ENCODE measurements at places on chromosomes 3 and 15.
A peak's percentile ranks its signal among the peaks of the same experiment; 100 is the strongest.

GRCh38 chr3:188701485-188701969, 470.2 kb upstream of the TPRG1 start:
- no peak for DNase-seq

DNA sequence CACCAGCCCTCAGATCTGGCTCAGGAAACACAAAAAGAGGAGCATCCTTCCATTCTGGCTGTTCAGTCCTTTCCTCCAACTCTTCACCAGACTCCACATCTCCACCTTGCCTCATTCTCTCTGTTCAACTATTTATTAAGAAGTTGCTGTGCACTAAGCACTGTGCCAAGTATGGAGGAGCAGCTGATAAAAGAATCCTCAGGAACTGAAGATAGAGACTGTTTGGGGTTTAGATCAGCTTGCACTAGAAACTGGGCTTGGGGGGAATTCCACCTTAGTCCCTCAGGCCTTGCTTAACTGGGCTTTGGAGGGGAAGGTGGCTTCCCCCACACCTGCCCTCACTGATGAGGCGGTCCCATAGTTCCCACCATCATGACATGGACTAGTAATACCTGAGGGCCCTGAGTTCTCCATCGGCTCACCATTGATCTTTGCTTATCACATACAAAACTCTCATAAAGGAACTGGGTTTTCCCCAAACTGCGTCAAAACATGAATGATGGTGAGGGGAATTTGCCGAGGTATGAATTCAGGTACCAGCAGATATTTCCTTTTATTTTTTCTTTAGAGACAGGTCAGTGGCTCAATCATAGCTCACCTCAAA, 1.7 kb upstream of the CCR8 start:
- DNase-seq = peak; percentile 29

DNA sequence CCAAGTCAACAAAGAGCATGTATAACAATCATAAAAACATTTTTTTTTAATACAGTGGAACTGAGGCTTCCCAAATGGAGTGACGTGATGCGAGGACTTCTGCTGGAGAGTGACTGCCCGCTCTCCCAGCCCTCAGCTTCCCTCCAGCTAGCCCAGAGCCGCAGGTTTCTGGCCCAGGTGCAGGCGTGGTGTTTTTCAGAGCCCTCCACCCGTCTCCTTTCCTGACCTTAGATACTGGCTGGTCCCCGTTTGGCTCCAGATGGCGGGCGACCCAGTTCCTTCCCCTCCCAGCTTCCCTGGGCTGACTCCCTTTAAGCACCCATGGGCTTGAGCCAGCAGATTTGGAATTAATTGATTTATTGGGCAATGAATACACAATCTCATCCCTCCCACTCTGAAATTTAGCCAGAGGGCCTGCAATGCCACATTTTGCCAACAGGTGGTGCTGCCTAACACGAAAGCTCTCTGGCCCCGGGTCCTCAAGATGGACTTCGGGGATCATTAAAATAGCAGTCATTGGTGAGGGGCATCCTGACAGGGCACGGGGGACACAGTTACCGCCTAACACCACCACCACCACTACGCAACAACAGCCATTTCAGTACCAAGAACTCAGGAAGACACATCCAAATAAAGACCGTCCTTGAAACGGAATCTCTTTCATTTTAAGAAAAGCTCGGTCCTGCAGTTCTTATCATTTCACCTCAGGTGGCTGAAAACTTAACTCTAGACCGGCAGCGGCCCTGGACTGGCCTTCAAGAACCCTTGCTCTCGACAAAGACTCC, 47.5 kb upstream of the MUC4 start:
- peak; percentile 84 for DNase-seq

- DNase-seq = no peak
Measured at GRCh38 chr15:43279496-43279895, 12.8 kb upstream of the TGM5 start.

- no peak for DNase-seq
Measured at GRCh38 chr3:42988566-42988965, 9.5 kb downstream of the GASK1A start.

GRCh38 chr15:61084944-61085367, 144.1 kb downstream of the RORA start:
- DNase-seq = peak; percentile 28

DNA sequence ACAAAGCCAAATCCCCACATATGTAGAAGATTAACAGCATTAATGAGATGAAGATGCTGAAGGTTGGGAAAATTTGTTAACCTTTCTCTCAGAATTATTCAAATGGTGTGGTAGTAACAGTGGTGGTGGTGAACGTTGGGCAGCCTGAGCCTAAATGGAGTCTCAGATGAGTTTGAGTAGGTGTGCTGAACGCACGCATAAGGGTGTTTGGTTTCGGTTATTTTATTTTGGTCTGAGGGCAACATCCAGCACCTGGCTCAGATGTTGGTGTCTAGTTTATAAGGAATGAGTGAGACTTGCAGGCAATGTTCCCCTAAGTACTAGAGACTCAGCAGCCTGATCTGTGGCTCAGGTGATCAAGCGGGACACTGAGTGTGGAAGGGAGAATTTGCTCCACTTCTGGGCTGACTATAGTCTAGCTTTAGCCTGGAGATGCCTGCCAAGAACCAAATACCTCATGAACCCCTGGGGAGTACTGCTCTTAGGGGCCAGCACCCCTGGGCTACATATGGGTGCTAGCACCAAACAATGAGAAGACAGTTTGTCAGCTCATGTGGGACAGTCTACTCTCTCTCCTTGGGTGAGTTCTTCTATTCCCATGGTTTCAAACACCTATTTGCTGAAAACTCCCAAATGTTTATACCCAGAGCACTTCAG, 39.5 kb upstream of the ATP2C1 start:
- DNase-seq = no peak

DNA sequence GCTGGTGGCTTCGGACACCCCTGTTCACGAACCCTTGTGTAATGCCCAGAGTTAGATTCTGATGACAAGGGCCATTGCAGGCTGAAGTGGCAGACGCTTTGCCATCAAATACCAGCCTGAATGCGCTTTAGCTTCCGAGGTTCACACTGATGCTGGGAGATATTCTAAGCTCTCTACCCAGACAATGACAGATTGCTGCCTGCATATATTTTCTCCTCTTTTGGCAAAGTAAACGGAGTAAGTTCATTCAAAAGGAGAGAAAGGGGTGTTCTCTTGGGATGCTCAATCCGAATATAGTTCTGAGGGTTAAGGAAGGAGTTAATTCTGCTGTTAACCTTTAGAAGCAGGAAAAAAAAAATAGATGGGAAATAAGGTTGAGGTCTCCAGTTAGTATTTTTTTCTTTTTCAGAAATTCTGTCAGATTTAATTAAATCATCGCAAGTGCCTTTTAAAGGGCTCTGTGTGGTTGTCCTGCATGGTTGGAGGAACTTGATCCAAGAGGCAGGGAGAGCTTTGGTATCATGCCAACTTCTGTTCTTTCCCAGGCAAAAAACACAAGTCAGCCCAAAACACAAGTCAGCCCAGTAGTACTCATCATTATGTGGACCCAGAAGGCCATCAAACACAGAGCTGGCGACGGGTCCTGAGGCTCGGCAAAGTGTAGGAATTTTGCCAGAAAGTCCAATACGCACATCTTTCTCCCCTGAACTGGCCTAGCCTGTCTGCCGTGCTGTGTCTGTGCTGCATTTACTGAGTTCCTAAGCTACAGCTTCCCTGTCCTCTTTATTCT, 70.9 kb upstream of the ST8SIA2 start:
- DNase-seq = no peak

DNA sequence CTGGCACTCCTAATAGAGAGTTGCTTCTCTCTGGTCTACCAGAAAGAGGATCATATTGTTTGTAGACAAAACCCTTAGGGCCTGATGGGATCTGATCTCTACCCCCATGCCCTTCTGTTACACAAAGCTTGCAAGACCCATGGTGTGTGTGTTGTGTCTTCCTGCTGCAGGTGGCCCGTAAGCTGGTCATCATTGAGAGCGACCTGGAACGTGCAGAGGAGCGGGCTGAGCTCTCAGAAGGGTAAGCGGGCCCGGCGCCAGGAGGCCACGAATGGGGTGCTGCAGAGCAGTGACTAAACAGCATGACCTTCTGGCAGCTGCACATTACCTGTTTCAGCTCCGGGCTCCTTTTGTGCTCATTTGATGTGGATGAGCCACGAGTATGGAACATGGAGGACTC, 18.2 kb downstream of the TPM1 start:
- DNase-seq = no peak

DNA sequence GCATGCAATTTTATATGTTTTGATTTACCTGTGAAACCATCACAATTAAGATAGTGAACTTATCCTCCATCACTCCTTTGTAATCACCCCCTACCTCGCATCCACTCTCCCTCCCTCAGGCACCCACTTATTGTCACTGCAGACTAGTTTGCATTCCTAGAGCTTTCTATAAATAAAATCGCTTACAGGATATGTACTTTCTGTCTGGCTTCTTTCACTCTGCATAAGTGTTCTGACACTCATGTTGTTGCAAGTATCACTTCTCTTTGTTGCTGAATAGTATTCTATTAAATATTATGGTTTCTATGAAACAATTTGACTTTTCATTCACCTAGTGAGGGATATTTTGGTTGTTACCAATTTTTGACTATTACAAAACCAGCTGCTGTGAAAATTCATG, 139.3 kb downstream of the RSRC1 start:
- no peak for DNase-seq

GRCh38 chr3:66076861-66077470, 38.2 kb upstream of the MAGI1 start:
- no peak for DNase-seq

DNA sequence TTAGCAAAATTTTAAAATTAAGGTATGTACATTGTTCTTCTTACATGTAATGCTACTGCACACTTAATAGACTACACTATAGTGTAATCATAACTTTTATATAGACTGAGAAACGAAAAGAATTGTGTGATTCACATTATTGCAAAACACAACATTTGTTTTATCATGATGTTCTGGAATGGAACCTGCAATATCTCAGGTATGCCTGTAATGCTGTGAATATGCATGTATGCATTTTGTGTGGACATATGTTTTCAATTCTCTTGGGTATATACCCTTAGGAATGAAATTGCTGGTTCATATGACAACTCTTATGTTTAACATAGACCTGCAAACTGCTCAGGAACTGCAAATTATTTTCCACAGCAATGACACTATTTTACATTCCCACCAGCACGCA, 38.6 kb upstream of the TJP1 start:
- DNase-seq = no peak
